ENCODE measurements at places on chromosomes 1 and 21. TPM values are rescaled to one million over a fixed set of nuclear protein-coding genes. Genes with fewer than 3 reads are reported as not detected.

FOXJ3 gene
- total RNA-seq: 15.4 TPM

DNA sequence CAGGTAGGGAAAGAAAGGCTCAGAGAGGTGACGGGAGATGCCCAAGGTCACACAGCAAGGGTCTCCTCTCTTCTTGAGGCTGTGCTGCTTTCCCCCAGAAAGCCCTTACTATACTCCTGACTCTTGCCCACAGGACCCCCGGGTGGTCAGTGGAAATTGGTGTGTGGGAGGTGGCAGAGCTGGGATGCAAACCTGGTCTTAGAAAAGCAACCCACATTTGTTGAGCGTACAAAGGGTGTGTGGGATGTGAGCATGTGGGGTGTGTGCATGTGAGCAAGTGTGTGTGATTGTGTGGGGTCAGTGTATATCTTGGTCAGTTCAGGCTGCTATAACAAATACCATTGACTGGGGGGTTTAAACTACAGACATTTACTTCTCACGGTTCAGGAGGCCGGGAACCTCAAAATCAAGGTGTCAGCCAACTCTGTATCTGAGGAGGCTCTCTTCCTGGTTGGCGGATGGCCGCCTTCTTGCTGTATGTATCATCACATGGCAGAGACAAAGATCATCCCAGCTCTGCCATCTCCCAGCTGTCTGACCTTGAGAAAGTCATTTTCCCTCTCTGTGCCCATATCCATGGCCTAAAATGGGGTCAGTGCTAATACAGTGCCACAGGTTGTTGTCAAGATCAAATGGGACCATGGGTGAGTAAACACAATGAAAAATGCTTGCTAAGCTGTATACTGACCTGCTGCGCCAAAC is 268.5 kb downstream of the PTPRU start:
- no peaks in the 10 kb centered on the region for H3K36me3 ChIP-seq
- H3K4me1 ChIP-seq: peaks cover 14% of the 10 kb centered on the region
- H3K27ac ChIP-seq: no peak overlapping the region
- H3K4me3 ChIP-seq: no peak overlapping the region
- DNase-seq: no peak

LAPTM5 gene
- total RNA-seq: 0.34 TPM

GRCh38 chr1:181023265-181024057 is 791 bp upstream of the STX6 start:
- DNase-seq: no peak
- peak overlapping the region; percentile 35 for H3K4me3 ChIP-seq
- H3K27me3 ChIP-seq: no peaks in the 10 kb centered on the region
- no peak overlapping the region for H3K27ac ChIP-seq
- peaks cover 36% of the 10 kb centered on the region for H3K4me1 ChIP-seq
- no peaks in the 10 kb centered on the region for H3K36me3 ChIP-seq

DNA sequence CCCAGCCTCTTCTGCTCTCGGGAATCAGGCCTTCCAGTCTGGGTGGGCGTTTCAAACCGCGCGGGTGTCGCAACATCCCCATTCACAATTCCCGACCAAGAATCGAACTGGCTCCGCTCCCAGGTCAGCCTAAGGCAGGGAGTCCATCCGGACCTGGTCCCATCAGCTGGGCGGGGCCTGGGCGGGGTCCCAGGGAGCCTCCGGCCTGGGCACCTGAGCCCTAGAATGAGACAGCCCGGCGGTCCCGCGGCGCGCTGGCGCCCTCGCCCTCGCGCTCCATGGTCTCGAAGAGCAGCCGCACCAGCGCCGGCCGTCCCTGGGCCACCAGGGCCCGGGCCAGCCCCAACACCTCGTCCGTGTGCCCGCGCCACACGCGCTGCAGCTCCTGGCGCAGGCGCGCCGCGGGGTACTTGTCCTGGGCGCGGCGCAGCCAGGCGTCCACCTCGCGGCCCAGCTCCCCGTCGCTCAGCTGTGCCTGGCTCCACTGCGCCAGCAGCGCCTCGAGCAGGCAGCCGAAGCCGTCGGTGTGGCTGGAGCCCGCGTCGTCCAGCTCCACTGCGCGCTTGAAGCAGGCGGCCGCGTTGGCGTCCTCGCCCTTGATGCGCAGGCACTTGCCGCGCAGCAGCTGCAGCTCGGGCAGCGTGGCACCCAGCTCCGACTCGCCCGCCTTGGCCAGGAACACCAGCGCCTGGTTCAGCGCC is 16.9 kb upstream of the PARS2 start:
- H3K27me3 ChIP-seq: no peaks in the 10 kb centered on the region
- DNase-seq: no peak
- H3K4me1 ChIP-seq: no peaks in the 10 kb centered on the region
- H3K27ac ChIP-seq: no peak overlapping the region
- no peak overlapping the region for H3K4me3 ChIP-seq

FNDC5 gene
- total RNA-seq: 3.1 TPM

DNA sequence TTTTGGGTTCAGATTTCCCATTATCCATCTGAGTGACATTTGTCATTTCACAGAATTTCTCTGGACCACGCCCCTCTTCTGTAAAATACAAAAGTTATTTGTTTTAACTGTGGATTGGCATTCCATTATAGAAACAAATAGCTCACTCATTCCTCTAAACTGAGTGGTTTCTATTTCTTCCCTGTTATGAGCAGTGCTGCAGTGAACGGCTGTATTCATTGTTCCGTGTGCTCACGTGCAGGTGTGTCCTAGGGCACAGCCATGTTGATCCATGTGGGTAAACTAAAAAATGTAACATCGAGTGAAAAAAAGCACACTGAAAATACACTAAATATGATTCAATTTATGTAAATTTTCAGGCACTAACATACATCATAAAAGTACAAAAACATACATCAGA is 27.0 kb upstream of the IL12RB2 start:
- H3K27me3 ChIP-seq: no peaks in the 10 kb centered on the region
- no peaks in the 10 kb centered on the region for H3K36me3 ChIP-seq
- DNase-seq: no peak
- H3K27ac ChIP-seq: no peak overlapping the region
- H3K4me3 ChIP-seq: no peak overlapping the region
- no peaks in the 10 kb centered on the region for H3K4me1 ChIP-seq

- H3K27ac ChIP-seq: no peak overlapping the region
- H3K4me1 ChIP-seq: no peaks in the 10 kb centered on the region
These were observed 64.0 kb downstream of the SYT6 start for GRCh38 chr1:114089502-114090138.

LRRN2 gene
- total RNA-seq: not detected

DNA sequence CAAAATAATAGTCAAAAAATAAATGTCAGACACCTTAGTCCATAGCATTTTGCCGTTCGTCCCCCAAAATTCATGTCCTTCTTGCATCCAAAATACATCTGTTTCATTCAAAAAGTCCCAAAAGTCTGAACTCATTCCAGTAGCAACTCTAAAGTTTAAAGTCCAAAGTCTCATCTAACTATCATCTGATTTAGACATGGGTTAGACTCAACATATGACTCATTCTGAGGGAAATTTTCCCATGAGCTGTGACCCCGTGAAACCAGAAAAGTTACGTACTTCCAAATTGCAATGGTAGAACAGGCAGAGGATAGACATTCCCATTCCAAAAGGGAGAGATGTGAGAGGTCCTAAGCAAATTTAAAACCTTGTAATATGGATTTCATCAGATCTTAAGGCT is 48.6 kb upstream of the CACHD1 start:
- H3K4me3 ChIP-seq: no peak overlapping the region
- no peak for DNase-seq
- H3K27ac ChIP-seq: no peak overlapping the region
- no peaks in the 10 kb centered on the region for H3K4me1 ChIP-seq

PLEKHO1 gene
- total RNA-seq: 10.1 TPM

GRCh38 chr1:106995970-106996369 is 60.5 kb upstream of the PRMT6 start:
- no peak for DNase-seq
- no peaks in the 10 kb centered on the region for H3K4me1 ChIP-seq
- H3K27ac ChIP-seq: no peak overlapping the region
- no peak overlapping the region for H3K4me3 ChIP-seq
- no peaks in the 10 kb centered on the region for H3K27me3 ChIP-seq

GRCh38 chr21:36762642-36763041 is 63.7 kb downstream of the SIM2 start:
- H3K4me3 ChIP-seq: no peak overlapping the region
- no peak overlapping the region for H3K27ac ChIP-seq
- H3K36me3 ChIP-seq: peaks cover 1% of the 10 kb centered on the region
- DNase-seq: no peak
- no peaks in the 10 kb centered on the region for H3K4me1 ChIP-seq

SHISA4 gene
- total RNA-seq: 0.24 TPM

GRCh38 chr1:155186794-155187455 is 13.3 kb downstream of the TRIM46 start:
- H3K27ac ChIP-seq: no peak overlapping the region
- no peaks in the 10 kb centered on the region for H3K36me3 ChIP-seq
- no peak for DNase-seq
- peaks cover 7% of the 10 kb centered on the region for H3K27me3 ChIP-seq
- H3K4me1 ChIP-seq: peaks cover 14% of the 10 kb centered on the region

DNA sequence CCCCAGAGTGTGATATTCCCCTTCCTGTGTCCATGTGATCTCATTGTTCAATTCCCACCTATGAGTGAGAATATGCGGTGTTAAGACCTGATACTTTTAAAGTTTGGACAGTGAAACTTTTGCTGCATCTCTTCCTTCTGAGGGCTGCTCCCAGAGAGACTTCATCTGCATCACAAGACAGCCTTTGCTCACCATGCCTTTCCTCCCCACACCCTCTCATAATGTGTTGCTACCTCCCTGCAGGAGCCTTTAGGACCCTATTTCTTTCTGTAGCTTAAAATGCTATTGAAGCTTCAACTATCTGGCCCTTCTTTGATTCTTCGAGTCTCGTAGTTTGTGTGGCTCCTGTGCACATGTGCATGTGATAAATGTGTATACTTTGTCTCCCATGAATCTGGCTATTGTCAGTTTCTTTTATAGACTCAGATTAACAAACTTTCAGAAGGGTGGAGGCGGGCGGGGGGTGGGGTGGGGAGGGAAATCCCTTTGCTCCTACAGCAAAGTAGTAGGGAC is 23.7 kb downstream of the LEPR start:
- H3K4me1 ChIP-seq: peaks cover 11% of the 10 kb centered on the region
- no peak overlapping the region for H3K4me3 ChIP-seq
- no peaks in the 10 kb centered on the region for H3K36me3 ChIP-seq
- DNase-seq: no peak

DNA sequence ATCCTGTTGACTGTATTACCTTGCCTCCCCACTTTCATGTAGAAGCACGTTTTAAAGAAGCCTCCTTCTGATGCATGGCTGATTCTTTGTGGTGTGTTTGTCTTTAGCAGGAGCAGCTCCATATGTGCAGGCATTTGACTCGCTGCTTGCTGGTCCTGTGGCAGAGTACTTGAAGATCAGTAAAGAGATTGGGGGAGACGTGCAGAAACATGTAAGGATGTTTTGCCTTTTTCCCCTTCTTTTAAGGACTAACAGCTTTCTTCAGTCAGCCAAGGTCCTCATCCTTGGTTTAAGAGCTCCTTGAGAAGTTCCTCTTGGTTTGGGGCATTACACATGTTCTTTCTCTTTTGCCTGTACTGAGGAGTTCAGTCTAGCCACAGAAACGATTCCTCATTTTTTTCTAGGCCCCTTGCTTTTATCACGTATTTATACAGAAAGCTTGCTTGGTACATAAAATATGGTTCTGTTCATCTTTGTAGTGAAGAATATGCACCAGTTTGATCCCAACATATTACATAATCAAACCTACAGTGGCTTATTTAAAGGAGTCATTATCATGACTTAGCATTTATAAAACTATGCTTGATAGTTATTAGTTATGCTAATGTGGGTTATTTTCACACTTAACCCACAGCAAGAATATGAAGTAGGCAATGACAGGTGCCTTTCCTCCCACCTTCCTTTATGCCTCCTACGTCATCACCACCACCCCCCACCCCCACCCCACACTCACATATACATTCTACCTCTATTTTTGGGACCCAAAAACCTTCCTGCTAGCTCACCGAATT is 19.6 kb downstream of the CAP1 start:
- peaks cover 21% of the 10 kb centered on the region for H3K36me3 ChIP-seq
- no peaks in the 10 kb centered on the region for H3K27me3 ChIP-seq
- H3K4me1 ChIP-seq: peaks cover 52% of the 10 kb centered on the region
- H3K4me3 ChIP-seq: no peak overlapping the region

GRCh38 chr1:165828103-165828668 is 772 bp downstream of the UCK2 start:
- peak overlapping the region; percentile 94 for H3K27ac ChIP-seq
- H3K4me1 ChIP-seq: peaks cover 44% of the 10 kb centered on the region
- H3K36me3 ChIP-seq: peaks cover 4% of the 10 kb centered on the region
- peak overlapping the region; percentile 81 for H3K4me3 ChIP-seq
- peak; percentile 21 for DNase-seq
- H3K27me3 ChIP-seq: peaks cover 4% of the 10 kb centered on the region

MSH4 gene
- total RNA-seq: 0.09 TPM
